CD14-positive monocyte (primary cell): ENCODE measurements at places on chromosomes 12 and 14.

GRCh38 chr12:104499668-104500332, 43.1 kb downstream of the CHST11 start:
- peaks cover 17% of the 10 kb centered on the region for H3K36me3 ChIP-seq
- H3K27me3 ChIP-seq, result no peaks in the 10 kb centered on the region
- no peak overlapping the region for H3K4me3 ChIP-seq
- H3K27ac ChIP-seq, result no peak overlapping the region
- DNase-seq, result no peak

DNA sequence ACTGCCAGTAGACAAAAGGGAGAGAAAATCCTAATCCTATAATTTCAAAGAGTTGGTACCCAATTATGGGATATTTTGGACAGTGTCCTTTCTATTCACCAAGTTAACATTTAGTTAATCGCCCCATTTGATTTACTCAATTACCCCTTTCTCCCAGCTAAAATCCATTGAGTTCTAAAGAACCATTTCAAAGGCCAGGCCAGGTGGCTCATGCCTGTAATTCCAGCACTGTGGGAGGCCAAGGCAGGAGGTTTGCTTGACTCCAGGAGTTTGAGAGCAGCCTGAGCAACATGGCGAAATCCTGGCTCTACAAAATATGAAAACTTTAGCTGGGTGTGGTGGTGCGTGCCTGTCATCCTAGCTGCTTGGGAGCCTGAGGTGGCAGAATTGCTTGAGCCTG, 5.5 kb upstream of the GPR19 start:
- DNase-seq, result no peak
- no peaks in the 10 kb centered on the region for H3K27me3 ChIP-seq
- H3K36me3 ChIP-seq, result no peaks in the 10 kb centered on the region
- H3K4me3 ChIP-seq, result no peak overlapping the region

- no peaks in the 10 kb centered on the region for H3K4me1 ChIP-seq
- no peak for DNase-seq
- H3K4me3 ChIP-seq, result no peak overlapping the region
- H3K27ac ChIP-seq, result no peak overlapping the region
- H3K36me3 ChIP-seq, result no peaks in the 10 kb centered on the region
- H3K27me3 ChIP-seq, result no peaks in the 10 kb centered on the region
Observed at GRCh38 chr12:41242603-41243002, 54.5 kb downstream of the PDZRN4 start.

DNA sequence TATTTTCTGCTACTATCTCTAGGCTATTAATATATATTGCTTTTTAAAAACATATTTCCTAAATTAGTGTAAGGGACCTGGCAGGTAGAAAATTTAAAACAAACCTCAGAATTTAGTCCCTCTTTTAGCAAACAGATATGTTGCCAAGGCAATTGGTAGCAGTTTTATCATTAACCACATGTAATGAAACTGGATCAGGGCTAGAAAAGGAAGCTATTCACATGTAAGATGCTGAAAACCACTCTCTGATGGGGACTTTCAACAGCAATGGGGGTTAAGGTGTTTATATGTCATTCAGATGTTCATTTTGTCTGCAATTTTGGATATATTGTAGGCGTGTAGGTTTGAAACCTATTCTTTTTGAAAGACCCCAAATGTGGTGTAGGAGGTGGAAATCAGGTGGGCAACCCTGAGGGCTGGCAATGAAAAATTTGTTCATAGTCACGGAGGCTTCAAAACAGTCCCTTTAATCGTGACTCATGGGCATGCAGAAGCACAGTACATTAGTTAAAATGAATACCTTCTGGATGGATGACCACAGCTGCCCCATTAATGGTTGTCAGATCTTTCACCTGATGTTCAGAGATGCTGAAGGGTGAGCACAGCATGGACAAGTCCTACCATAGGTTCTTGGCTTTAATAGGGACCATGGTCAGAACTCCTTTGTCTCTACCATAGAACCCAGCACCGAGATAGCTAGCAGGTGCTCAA, 5.9 kb upstream of the PKP2 start:
- peaks cover 15% of the 10 kb centered on the region for H3K4me1 ChIP-seq
- no peak overlapping the region for H3K4me3 ChIP-seq
- no peaks in the 10 kb centered on the region for H3K36me3 ChIP-seq
- no peaks in the 10 kb centered on the region for H3K27me3 ChIP-seq
- H3K27ac ChIP-seq, result no peak overlapping the region

- no peak for DNase-seq
- peak overlapping the region; percentile 0 for H3K27ac ChIP-seq
- H3K4me3 ChIP-seq, result no peak overlapping the region
- no peaks in the 10 kb centered on the region for H3K4me1 ChIP-seq
Observed at GRCh38 chr12:107514887-107515445, 170.6 kb upstream of the PWP1 start.

DNA sequence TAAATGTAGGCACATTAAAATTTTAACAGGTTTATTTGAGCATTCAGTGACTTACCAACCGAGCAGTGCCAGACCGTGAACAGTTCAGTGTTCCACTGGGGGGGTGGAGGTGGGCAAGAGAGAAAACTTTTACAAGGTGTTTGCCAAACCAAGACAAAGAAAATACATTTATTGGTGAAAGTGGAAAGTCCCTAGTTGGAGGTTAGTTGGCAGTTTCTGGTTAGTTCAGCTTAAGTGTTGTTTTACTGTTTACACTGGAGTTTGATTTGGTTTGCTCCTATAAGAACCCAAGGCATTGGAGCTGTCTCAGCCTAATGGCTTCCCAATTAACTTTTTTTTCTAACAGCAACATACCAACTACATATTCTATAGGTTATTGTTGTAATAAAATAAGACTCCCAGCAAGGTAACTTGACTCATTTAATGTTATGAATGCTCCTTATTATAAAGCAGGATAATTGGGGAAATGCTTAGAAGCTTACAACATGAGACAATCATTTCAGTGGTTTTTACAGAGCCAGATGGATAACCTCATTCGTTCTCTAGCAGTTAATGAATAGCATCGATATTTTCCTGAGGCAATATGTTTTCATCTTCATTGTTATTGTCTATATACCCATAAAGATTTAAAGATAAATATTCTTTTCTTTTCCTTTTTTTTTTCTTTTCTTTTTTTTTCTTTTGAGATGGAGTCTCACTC, 115.8 kb downstream of the ETNK1 start:
- DNase-seq, result no peak
- no peak overlapping the region for H3K4me3 ChIP-seq
- H3K4me1 ChIP-seq, result no peaks in the 10 kb centered on the region
- H3K36me3 ChIP-seq, result no peaks in the 10 kb centered on the region
- H3K27ac ChIP-seq, result no peak overlapping the region
- no peaks in the 10 kb centered on the region for H3K27me3 ChIP-seq

GRCh38 chr14:39763402-39763890, 331.2 kb upstream of the FBXO33 start:
- no peak overlapping the region for H3K27ac ChIP-seq
- no peaks in the 10 kb centered on the region for H3K36me3 ChIP-seq
- H3K4me3 ChIP-seq, result no peak overlapping the region
- no peak for DNase-seq
- H3K27me3 ChIP-seq, result no peaks in the 10 kb centered on the region

GRCh38 chr14:65277580-65278270, 134.8 kb upstream of the FUT8 start:
- no peaks in the 10 kb centered on the region for H3K36me3 ChIP-seq
- H3K4me3 ChIP-seq, result no peak overlapping the region
- H3K27ac ChIP-seq, result no peak overlapping the region
- no peak for DNase-seq
- H3K4me1 ChIP-seq, result peaks cover 11% of the 10 kb centered on the region

- H3K27me3 ChIP-seq, result peaks cover 70% of the 10 kb centered on the region
- H3K27ac ChIP-seq, result no peak overlapping the region
- H3K4me1 ChIP-seq, result peaks cover 44% of the 10 kb centered on the region
- H3K36me3 ChIP-seq, result no peaks in the 10 kb centered on the region
- peak; percentile 36 for DNase-seq
Observed at GRCh38 chr14:85531587-85532373, 1.8 kb downstream of the FLRT2 start.

DNA sequence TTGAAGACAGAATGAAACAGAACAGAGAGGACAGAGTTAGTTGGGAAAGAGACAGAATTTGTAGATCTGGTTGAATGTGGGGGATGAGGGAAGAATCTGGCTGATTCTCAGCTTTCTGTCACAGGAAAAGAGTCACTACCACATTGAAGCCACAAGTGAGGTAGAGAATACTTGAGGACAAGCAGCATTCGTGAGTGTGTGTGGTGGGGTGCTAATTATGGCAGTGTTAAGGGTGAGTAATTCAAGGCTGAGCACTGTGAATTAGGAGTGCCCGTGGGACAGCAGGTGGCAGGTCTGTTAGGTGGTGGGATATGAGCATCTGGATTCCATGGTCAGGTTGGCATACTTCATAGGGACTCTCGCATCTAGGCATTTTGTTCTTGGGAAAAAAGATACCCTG, 347.4 kb upstream of the PRICKLE1 start:
- DNase-seq, result no peak
- H3K27me3 ChIP-seq, result no peaks in the 10 kb centered on the region
- H3K36me3 ChIP-seq, result no peaks in the 10 kb centered on the region
- no peak overlapping the region for H3K4me3 ChIP-seq

DNA sequence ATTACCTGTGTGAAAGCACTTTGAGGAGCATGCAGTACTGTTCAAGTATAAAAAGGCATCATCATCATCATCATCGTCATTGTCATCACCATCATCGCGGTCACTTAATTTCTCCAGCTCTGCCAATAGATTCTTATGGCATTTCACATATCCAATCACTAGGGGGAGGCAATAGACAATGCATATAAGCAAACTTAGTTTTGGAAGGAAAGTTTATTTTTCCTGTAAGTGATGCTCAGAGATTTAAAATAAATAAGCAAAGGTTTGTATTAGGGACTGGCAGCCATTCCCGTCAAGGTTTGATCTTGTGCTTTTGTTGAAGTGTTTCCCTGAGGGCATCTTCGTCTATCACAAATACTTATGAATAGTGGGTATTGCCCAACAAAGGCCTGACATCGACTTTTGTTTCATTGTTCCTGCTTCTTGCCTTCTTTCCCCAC, 127.4 kb downstream of the KTN1 start:
- H3K27ac ChIP-seq, result no peak overlapping the region
- peaks cover 3% of the 10 kb centered on the region for H3K4me1 ChIP-seq
- H3K27me3 ChIP-seq, result no peaks in the 10 kb centered on the region
- H3K36me3 ChIP-seq, result no peaks in the 10 kb centered on the region

- H3K4me1 ChIP-seq, result no peaks in the 10 kb centered on the region
- peaks cover 84% of the 10 kb centered on the region for H3K36me3 ChIP-seq
- H3K27me3 ChIP-seq, result no peaks in the 10 kb centered on the region
- H3K4me3 ChIP-seq, result no peak overlapping the region
- no peak overlapping the region for H3K27ac ChIP-seq
Observed at GRCh38 chr14:67343601-67344230, 15.9 kb downstream of the ATP6V1D start.

DNA sequence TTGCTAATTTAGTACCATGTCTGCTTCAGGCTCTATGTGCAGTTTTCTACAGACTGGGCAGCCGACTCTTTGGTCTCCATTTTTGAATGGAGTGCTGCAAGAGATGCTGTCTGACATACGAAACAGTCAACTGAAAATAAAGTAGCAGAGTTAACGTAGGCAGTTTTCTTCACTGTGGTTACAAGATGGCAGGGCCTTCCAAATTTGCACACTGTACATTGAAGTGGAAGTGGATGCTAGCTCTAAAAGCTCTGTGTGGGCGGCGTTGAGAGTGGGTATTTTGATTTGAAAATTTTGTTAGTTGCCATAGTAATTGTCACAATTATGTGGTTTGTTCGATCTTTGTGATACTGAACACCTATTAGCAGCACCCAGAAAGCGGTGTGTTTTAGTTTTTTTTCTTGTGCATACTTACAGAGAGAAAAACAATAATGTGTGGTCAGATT, 154.9 kb upstream of the ATP2B1 start:
- no peaks in the 10 kb centered on the region for H3K36me3 ChIP-seq
- no peaks in the 10 kb centered on the region for H3K27me3 ChIP-seq
- no peak for DNase-seq
- peaks cover 60% of the 10 kb centered on the region for H3K4me1 ChIP-seq

DNA sequence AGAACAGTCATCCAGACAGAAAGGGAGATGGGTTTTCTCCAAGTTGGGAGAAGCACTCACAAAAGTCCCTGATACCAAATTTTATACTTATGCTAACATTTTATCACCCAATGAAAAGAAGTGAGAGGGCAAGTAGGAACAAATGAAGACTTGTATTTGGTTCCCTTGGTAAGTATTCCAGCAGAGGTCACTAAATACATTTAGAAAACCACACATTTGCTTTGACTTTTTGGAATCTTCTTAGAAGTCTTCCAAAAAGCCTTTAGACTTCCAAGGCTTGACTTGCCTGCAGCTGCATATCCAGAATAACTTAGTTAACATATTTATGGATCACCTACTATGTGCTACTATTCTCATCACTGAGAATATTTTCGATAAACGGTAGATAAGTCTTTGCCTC, 3.1 kb upstream of the GYS2 start:
- H3K36me3 ChIP-seq, result no peaks in the 10 kb centered on the region
- no peaks in the 10 kb centered on the region for H3K27me3 ChIP-seq
- DNase-seq, result no peak
- no peak overlapping the region for H3K4me3 ChIP-seq
- no peak overlapping the region for H3K27ac ChIP-seq

GRCh38 chr14:85250414-85251189, 279.3 kb upstream of the FLRT2 start:
- H3K4me1 ChIP-seq, result no peaks in the 10 kb centered on the region
- no peak overlapping the region for H3K4me3 ChIP-seq
- DNase-seq, result no peak
- no peak overlapping the region for H3K27ac ChIP-seq
- no peaks in the 10 kb centered on the region for H3K27me3 ChIP-seq

- peak; percentile 87 for DNase-seq
Observed at GRCh38 chr12:57046947-57047890, 2.7 kb downstream of the MYO1A start.

- H3K4me3 ChIP-seq, result no peak overlapping the region
- H3K4me1 ChIP-seq, result no peaks in the 10 kb centered on the region
Observed at GRCh38 chr14:69360438-69361108, 37.5 kb downstream of the ERH start.
